Activated CD4-positive, alpha-beta T cell treated with anti-CD3 and anti-CD28 coated beads for 48 hours (primary cell): ENCODE measurements at places on chromosomes 2 and 18.

DNA sequence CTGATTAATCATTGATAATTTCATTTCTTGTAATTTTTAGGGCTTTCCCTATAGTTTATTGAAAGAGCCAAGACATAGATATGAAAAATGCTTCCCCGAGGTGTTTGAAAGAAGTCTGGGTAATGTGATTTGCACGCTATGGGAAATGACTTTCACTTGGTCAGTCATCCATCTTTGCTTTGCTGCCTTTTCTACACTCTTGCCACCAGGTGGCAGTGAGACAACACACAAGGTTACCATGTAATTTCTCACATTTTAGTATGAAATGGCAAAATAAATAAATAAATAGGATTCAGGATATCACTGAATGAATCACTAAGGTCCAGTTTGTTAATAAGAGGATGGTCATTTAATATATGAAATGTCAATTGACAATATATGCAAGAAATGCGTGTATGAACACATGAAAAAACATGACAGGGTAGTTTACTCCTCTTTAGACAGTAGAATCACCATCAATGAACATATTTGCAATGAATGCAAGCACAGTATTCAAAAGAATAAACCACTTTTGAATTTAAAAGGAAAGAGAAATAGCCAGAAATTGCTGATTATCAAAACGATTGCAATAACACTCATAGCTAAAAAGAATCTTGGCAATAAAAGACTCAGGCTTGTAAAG lies 52.2 kb upstream of the KCNH7 start:
- DNase-seq: peak; percentile 11

GRCh38 chr2:204869132-204869823 lies 324.0 kb downstream of the PARD3B start:
- no peak for DNase-seq

GRCh38 chr2:97712693-97713295 lies 582 bp upstream of the ZAP70 start:
- peak; percentile 62 for DNase-seq

DNA sequence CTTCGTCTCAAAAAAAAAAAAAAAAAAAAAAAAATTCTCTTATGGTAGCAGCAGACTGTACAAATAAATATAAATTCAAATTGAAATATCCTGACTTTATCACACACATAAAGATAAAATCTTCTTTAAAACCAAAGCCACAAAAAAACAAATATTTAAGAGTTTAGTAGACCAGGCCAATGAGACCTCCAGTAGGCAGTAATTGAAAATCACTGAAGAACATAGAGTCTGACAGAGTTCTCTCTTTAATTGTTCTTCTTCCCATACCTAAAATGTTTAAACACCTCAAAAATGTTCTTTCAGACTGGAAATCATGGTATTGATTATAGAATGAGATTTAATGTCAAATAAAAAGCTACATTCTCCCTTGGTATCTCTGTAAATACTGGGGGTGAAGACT lies 20.8 kb downstream of the PRPF40A start:
- no peak for DNase-seq

- no peak for DNase-seq
These were observed 108.8 kb upstream of the ITGB6 start for GRCh38 chr2:160308915-160309314.

- no peak for DNase-seq
These were observed 66.8 kb downstream of the GRB14 start for GRCh38 chr2:164554487-164554886.

DNA sequence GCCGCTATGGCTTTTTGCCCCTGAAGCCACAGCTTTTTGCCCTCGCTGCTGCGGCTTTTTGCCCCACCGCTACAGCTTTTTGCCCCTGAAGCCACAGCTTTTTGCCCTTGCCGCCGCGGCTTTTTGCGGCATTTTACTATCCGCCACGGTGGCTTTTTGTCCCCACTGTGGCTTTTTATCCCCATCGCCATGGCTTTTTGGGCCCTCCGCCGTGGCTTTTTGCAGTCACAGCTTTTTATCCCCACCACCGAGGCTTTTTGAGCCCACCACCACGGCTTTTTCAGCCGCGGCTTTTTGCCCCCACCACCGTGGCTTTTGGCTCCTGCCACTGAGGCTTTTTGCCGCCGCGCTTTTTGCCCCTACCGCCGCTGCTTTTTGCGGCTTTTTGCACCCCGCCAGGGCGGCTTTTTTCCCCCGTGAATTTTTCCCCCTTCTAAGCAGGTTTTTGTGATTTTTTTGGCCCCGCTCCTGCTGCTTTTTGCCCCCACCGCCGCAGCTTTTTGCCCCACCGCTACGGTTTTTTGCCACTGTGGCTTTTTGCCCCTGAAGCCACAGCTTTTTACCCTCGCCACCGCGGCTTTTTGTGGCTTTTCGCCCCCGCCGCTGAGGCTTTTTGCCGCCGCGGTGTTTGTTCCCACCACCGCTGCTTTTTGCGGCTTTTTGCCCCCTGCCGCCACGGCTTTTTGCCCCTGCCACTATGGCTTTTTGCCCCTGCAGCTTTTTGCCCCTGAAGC lies 2797.2 kb upstream of the TEKT4 start:
- no peak for DNase-seq

DNA sequence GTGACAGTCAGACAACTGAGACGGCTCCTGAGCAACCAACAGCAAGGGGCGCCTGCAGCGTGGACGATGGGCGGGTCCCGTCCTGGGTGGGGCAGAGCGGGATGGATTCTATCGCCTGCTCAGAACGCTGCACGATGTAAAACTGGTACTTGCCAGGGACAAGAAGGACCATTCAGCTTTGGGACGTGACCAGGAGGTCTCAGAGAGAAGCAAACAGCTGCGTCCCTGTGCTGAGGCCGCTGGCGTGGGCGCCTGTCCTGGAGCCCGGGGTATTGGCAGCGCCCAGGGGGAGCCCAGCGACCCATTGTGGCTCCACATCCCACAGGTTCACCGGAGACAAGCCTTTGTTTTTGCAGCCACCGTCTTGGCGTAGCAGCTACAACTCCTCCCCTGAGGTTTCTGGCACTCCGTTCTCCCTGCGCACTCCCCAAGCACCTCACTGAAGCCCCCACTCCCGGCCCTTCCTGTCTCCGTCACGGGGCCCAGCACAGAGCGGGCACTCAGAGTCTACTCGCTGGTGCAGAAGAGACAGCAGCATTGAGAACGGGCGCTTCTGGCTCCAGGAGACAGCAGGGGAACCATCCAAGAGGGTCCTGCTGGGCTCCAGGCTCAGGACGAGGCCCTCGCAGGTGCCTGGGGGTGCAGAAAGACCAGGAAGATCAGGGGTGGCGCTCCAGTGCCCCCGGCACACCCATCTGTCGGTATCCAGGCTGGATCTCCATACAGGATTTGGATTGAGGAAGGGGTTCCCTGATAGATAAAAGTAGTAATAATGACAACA lies 22.1 kb upstream of the KCNG2 start:
- no peak for DNase-seq

DNA sequence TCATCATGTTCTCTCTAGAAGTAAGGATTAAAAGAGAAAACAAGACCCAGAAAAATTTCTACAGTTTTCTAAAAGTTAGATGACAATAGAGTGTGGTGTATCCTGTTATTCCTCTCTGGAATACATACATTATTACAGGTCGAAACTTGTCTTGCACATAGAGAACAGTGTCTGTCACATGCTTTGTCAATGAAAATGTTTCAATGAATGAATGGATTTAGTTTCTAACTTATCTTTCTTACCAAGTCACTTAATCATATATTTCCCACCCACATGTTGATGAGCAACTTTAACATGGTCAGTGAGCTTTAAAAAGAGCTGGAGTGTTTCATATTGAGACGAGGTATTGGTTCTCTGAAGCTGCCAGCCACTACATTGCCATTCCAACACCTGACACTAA lies 4.3 kb downstream of the DSG4 start:
- no peak for DNase-seq

- DNase-seq: no peak
These were observed 126.8 kb downstream of the MEIS1 start for GRCh38 chr2:66561645-66562303.

DNA sequence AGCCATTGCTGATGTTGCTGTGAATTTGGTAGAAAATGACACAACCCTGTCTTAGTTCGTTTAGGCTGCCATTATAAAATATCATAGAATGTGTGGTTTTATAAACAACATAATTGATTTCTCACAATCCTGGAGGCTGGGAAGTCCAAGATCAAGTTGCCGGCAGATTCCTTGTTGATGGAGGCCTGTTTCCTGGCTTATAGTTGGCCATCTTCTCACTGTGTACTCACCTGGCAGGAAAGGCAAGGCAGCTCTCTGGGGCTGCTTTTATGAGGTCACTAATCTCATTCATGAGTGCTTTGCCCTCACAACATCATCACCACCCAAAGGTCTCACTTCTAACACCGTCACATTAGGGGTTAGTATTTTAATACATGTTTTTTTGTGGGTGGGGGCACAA lies 58.4 kb downstream of the PHLPP1 start:
- DNase-seq: no peak

DNA sequence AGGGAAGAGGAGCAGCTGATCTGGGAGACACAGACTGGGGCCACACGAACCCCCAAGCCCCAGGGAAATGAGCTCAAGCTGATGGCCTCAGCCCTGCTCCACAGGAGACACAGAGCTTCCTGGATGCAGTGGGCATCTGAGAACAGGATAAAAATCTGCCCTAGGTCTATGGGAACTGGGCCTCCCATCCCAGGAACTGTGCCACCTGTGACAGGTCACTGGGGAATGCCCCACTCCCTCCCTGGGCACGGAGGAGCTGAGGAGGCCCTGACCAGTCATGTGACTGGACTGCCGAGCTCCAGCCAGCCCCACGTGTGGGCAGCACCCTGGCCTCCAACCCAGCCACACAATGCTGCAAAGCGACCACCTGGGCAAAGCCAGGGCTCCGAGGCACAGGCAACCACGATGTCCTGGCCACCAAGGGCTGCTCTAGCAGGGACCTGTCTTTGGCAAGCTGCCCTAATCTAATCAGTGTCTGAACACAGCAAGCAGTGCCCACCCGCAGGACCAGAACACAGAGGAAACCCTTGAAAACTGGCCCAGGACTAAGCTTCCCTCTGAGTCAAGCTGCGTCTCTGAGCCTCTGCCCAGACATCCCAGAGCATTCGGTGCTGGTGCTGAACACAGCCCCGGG lies 57.8 kb upstream of the ID2 start:
- no peak for DNase-seq

DNA sequence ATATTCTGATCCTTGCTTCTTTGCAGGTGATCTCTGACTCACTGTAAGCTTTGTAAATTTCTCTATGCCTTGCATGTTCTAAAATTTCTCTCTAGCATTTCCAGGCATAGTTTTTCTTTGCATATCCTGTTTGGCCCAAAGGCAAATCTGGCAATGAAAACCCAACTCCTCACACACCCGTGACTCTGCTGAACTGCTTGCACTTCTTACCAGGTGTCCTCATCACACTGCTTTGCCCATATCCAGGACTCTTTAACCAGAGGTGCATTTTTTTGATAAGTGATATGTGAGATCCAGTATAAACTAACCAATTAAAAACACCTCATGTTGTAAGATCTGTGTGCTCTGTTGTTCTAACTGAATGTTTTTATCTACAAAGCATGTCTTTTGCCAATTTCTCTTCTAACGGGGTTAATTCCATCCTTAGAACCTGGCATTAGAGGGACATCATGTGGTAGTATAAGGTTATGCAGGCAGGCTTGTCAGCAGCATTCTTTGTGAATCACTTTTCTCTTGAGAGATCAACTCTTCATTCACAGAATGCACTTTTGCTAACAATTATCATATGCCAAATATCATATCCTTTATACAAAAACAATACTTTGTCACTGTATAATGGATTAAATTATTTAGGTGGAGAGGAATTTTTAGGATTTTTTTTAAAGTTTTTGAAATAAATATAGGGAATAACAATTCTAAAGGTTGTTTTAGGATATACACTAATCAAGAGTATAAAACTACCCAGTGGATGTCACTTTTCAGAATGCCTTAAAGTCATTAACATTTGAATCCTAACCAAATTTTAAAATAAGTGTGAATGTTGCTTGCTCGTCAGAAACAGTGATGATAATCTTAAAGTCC lies 20.8 kb upstream of the TMX3 start:
- no peak for DNase-seq

GRCh38 chr2:120683701-120684100 lies 52.0 kb upstream of the GLI2 start:
- DNase-seq: no peak

GRCh38 chr2:142308744-142309143 lies 177.9 kb upstream of the LRP1B start:
- no peak for DNase-seq

DNA sequence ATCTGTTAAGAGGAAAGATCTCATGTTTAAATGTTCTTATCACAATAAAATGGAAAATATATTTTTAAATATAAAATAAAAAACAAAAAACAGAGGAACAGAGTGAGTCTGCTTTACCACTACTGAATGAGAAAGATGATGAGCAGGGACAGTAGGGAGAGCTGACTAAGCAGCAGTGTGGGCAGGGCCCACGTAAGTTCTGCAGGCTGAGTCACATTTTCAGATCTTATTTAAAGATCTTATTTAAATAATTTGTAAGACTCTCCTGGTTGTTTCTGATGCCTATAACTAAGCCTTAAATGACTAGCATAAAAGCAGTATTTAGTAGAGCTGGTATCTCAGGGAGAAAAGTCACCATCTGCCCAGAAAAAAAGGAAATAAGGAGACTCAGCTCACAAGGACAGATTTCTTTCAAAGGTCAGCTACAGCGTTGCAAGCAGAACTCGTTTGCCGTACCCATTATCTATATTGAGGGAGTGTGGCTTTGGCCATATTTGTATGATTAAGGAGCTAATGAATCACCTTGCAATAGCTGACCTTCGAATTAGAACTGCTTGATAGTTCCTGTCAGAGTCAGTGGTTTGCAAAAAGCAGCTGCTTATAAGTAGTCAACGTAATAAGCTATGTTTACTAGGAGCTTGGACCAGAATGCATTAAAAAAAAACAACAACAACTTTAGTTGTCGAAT lies 322.1 kb upstream of the CHAC2 start:
- DNase-seq: peak; percentile 20

GRCh38 chr2:240186191-240186725 lies 45.8 kb upstream of the OTOS start:
- DNase-seq: no peak

GRCh38 chr2:121804340-121804739 lies 48.9 kb downstream of the TSN start:
- DNase-seq: no peak

- no peak for DNase-seq
These were observed 58.3 kb upstream of the UPP2 start for GRCh38 chr2:158043181-158043948.

DNA sequence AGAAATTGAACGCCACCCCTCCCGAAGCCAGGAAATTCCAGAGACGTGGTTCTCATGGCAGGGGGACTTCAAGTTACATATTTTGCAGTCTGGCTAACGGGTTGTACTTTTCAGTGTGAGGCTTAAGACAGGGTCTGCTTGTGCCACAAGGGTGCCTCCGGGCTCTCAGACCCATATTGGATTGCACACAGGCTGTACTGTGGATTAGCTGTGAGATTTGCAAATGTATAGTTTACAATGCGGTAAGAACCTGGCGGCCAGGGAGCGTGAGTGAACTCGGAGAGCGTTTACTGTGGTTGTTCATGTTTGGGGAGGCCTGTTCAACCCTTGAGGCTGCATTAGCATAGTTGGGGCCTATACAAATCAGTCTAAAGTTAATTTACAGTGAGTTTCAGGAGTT lies 143.9 kb upstream of the SIX2 start:
- DNase-seq: no peak
